ENCODE measurements at places on chromosomes 3 and 15. TPM values are rescaled to one million over a fixed set of nuclear protein-coding genes. Genes with fewer than 3 reads are reported as not detected.

Gene PGBD4
- total RNA-seq = 2.6 TPM

Gene TLR9
- not detected for total RNA-seq

Gene DUOXA2
- not detected for total RNA-seq

Gene ZNF35
- 9.9 TPM for total RNA-seq

Gene TNFSF10
- total RNA-seq = 0.25 TPM

Gene PAQR9
- not detected for total RNA-seq

Gene ZNF385D
- 1.5 TPM for total RNA-seq

DNA sequence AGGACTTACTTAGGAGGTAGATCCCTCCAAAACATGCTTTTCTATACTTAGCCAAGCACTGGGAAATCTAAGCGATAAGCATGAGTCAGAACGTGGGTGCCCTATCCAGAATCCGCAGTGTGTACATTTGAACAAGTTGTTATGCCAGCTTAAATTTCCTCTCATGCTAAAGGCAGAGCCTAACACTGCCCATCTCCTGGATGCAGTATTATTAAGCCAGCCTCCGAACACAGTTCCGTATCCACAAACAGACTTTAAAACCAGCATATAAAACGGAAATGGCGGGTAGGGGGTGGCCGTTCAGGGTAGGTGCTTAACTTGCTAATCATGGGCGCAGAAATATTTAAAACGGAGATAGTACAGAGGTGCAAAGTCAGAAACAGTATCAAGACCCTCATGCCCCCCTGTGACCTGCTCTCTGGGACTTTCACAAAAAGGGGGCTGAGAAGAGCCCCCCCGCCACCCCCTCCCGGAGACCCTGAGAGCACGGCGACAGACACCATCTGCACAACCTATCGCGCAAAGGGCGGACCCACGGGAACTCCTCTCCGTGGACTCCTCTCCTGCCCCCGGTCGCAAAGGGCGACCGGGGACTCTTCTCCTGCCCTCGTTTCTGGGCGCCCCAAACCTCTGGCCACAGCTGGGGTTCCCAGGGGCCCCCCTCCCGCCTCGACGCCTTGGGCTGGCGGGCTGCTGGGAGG lies 889 bp upstream of the LRRIQ4 start:
- DNase-seq = no peak
- no peak overlapping the region for H3K27ac ChIP-seq
- no peaks in the 10 kb centered on the region for H3K36me3 ChIP-seq
- H3K4me1 ChIP-seq = peaks cover 6% of the 10 kb centered on the region
- no peaks in the 10 kb centered on the region for H3K27me3 ChIP-seq

DNA sequence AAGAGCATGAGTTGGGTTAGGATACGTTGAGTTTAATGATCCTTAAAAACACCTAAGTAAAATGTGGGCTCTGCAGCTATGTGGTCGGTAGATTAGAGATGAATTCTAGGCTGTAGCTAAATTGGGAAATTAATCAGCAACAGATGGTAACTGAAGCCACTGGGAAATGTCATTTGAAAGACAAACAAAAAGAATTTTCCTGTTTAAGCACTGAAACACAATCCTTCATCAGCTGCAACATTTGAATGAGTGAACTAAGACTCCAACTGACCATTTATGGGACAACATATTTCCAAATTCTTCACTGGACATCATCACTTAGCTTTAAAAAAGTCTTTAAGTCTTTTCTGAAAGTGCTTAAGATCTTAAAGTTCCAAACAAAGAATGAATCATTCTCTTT lies 226.9 kb downstream of the ZNF385D start:
- H3K4me3 ChIP-seq = no peak overlapping the region
- H3K4me1 ChIP-seq = no peaks in the 10 kb centered on the region
- no peaks in the 10 kb centered on the region for H3K36me3 ChIP-seq
- H3K27ac ChIP-seq = no peak overlapping the region
- H3K27me3 ChIP-seq = no peaks in the 10 kb centered on the region
- DNase-seq = no peak

GRCh38 chr3:128073185-128073725 lies 21.0 kb downstream of the SEC61A1 start:
- no peak for DNase-seq
- no peak overlapping the region for H3K27ac ChIP-seq
- H3K27me3 ChIP-seq = no peaks in the 10 kb centered on the region
- H3K4me1 ChIP-seq = peaks cover 4% of the 10 kb centered on the region
- H3K4me3 ChIP-seq = no peak overlapping the region
- peaks cover 63% of the 10 kb centered on the region for H3K36me3 ChIP-seq

DNA sequence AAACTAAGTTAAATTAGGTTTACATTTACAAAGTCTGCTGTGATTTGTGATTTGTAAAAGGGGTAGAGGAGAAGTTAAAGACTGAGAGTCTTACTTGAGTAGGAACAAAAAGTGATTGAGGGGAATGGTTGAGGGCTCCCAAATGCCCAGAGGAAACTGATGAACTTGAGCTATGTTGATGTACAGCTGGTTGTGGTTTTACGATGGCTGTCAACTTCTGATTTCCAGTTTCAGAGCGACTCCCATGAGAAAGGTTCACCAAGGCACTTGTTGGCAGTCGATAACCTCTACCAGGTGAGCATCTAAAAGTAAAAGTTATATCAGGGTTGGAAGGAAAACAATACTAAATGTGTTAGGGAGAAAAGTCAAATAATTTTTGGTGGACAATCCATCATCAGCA lies 91.0 kb downstream of the XRN1 start:
- no peaks in the 10 kb centered on the region for H3K4me1 ChIP-seq
- H3K27me3 ChIP-seq = no peaks in the 10 kb centered on the region
- H3K4me3 ChIP-seq = no peak overlapping the region
- no peak for DNase-seq

GRCh38 chr15:98866511-98866910 lies 141.1 kb downstream of the PGPEP1L start:
- peak overlapping the region; percentile 74 for H3K4me3 ChIP-seq
- peak overlapping the region; percentile 96 for H3K27ac ChIP-seq

DNA sequence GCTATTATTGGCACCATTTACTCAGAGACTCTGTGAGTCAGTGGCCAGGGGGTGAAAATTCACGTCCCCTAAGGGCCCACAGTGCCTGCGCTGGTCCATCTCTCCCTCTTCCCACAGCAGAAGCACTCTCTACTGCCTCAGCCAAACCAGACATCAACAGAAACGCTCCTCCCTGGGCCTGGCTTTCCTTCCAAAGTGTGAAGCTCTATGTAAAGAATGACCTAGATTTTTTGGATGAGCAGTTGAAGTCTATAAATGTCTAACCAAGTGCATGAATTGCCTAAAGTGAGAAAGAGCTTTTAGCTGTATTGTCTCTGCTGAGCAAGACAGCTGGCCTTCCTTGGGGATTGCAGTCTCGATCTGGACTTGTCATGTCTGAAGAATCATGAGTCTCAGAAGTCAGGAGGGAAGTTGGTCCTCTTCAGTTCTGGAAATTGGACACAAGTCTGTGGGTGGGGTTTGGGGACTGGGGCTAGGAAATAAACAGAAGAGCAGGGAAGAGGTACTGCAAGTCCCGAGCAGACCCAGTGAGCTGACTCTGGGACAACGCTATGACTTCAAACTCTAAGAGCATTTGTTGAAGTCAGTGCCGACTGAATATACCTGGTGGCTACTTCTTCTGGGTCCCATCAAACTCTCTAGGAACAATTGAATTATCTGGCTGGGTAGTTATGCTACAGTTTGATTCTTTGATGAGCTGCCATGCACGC lies 29.0 kb downstream of the RASGRP1 start:
- peaks cover 19% of the 10 kb centered on the region for H3K4me1 ChIP-seq
- no peak overlapping the region for H3K4me3 ChIP-seq
- DNase-seq = no peak

DNA sequence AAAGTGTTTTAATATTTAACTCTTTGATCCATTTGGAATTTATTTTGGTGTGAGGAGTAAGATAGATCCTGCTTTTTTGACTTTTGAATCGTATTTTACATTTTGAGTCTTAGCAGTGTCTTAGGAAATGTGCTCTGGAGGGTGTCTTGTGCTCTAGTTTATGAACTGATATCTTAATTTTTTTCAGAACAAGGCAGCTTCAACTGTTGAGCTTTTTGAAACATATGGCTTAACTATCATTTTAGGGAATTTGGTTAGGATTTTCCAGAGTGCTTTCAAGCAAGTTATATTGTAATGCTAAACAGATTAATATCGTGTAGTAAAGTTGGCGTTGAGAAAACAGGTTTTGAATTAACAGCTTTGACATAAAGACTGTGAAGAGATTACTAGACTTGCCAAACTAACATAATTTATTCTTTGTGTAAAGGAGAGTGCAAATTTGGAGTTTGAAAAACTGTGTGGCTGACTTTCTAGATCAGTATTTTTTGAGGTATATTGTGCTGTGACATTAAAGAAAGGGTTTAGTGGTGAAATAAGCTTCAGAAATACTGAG lies 17.1 kb downstream of the IQGAP1 start:
- no peaks in the 10 kb centered on the region for H3K27me3 ChIP-seq
- DNase-seq = no peak
- H3K4me1 ChIP-seq = peaks cover 60% of the 10 kb centered on the region

GRCh38 chr3:194604837-194605236 lies 28.4 kb downstream of the TMEM44 start:
- no peaks in the 10 kb centered on the region for H3K4me1 ChIP-seq
- H3K27me3 ChIP-seq = no peaks in the 10 kb centered on the region
- H3K4me3 ChIP-seq = no peak overlapping the region
- no peak for DNase-seq

- peaks cover 27% of the 10 kb centered on the region for H3K4me1 ChIP-seq
- H3K27ac ChIP-seq = no peak overlapping the region
- H3K4me3 ChIP-seq = no peak overlapping the region
- no peak for DNase-seq
These were observed 7.4 kb downstream of the LRRC58 start for GRCh38 chr3:120341658-120342346.

- H3K27ac ChIP-seq = no peak overlapping the region
- no peak for DNase-seq
- H3K27me3 ChIP-seq = peaks cover 30% of the 10 kb centered on the region
- no peaks in the 10 kb centered on the region for H3K36me3 ChIP-seq
- H3K4me1 ChIP-seq = peaks cover 9% of the 10 kb centered on the region
These were observed 415.0 kb downstream of the PDCD6IP start for GRCh38 chr3:34213478-34213877.

DNA sequence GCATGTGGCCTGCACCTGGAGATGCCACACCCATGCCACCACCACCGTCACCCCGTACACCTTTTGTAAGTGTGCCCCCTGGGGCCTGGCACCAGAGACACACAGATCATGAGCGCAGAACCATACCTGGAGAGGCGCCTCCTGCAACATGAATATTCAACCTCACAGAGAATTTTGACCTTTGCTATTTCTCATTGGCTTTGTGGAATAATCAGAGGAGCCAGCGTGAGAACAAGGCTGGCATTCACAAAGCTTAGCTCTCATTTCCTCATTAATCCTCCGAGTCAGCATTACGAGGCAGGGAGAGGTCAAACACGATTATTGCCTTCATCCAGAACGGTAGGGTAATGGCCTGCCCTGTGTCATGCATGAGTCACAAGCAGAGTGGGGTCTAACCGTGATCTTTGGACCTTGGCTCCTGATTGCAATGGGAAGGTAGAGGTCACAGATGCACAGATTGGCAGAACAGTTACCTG lies 73.0 kb upstream of the POMGNT2 start:
- H3K27ac ChIP-seq = peak overlapping the region; percentile 61
- peaks cover 44% of the 10 kb centered on the region for H3K4me1 ChIP-seq
- no peaks in the 10 kb centered on the region for H3K36me3 ChIP-seq
- no peaks in the 10 kb centered on the region for H3K27me3 ChIP-seq

DNA sequence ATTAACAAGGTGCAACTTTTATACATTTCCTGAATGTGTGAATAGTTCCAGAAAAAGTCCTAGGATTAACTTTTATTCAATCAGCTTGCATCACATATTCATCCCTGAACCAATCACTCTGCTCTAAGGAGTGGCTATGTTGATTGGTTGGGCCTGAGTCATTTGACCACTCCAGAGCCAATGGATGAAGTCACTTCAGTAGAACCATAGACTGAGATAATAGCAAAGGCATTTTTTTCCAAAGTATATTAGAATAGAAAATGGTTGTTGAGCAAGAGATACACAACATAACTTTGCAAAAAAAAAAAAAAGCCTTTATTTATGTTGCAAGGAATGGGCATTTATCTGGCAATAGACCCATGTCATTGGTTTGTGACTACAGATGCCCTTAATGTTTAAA lies 55.5 kb upstream of the AGTR1 start:
- peaks cover 10% of the 10 kb centered on the region for H3K4me1 ChIP-seq
- H3K36me3 ChIP-seq = no peaks in the 10 kb centered on the region
- H3K4me3 ChIP-seq = no peak overlapping the region
- DNase-seq = no peak
- no peak overlapping the region for H3K27ac ChIP-seq

GRCh38 chr15:100335335-100335999 lies 6.3 kb downstream of the ADAMTS17 start:
- DNase-seq = no peak
- no peaks in the 10 kb centered on the region for H3K36me3 ChIP-seq
- no peak overlapping the region for H3K4me3 ChIP-seq

GRCh38 chr3:16084887-16085286 lies 89.6 kb upstream of the GALNT15 start:
- no peak overlapping the region for H3K4me3 ChIP-seq
- no peak for DNase-seq
- no peak overlapping the region for H3K27ac ChIP-seq
- no peaks in the 10 kb centered on the region for H3K27me3 ChIP-seq

DNA sequence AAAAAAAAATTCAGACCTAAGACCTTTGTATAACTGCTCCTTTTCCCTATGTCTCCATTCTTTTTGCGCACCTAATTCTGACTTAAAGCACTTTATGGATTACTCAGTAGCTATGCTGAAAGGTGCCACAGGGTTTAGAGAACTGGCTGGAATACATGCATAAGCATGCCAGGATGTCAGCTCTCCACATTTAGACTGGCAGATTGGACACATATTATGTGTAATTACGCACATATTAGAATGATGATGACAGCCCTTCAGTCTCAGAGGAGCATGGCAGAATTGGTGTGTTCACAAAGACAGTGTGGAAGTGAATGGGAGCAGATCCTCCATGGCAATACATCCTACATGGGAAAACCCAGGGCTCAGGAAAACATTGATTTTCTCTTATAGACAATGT lies 108.1 kb upstream of the LSAMP start:
- H3K27ac ChIP-seq = no peak overlapping the region
- H3K36me3 ChIP-seq = no peaks in the 10 kb centered on the region
- DNase-seq = no peak

DNA sequence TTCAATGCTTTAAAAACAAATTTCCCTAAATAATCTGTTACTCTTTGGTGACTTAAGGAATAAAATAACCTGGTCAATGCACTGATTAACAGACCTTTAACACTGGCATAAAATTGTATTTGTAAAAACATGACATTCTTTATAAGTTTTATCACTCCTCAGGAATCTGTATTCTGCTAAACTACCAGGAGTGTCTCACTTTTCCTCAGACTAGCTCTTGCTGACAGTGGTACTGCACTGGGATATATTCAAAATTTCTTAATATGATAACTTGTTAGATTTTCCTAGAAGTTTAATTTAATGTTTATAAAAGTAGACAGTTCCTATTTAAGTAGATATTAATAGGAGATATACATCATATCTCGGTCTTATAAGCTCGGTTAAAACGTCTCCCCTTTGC lies 363.4 kb upstream of the ARHGEF26 start:
- no peaks in the 10 kb centered on the region for H3K36me3 ChIP-seq
- no peak overlapping the region for H3K4me3 ChIP-seq
- H3K27me3 ChIP-seq = no peaks in the 10 kb centered on the region
- H3K4me1 ChIP-seq = peaks cover 10% of the 10 kb centered on the region
